ENCODE measurements at places on chromosomes 4 and X.

DNA sequence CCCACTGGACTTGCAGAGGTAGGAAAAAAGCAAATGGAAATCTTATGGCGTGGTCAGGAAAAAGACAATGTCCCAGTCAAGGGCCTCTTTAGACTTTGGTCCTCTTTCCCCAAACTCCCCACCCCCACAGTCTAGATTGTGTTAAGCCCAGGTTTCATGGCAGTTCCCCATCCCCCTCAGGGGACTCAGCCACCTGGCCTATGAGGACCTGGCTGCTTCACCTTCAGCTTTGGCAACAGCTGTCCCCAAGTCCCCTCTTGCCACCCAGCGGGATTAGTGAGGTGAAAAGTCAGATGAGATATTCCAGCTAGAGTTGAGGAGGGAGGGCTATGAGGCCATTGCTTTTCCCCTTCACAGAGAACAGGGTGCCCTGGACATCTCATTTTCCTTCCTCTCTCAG lies 457 bp downstream of the RIPPLY1 start:
- no peak for DNase-seq

GRCh38 chr4:133320576-133321170 lies 171.6 kb downstream of the PCDH10 start:
- DNase-seq = no peak

GRCh38 chrX:57211906-57212305 lies 74.6 kb upstream of the FAAH2 start:
- DNase-seq = no peak

GRCh38 chr4:184103527-184104264 lies 114.0 kb downstream of the ENPP6 start:
- DNase-seq = no peak

DNA sequence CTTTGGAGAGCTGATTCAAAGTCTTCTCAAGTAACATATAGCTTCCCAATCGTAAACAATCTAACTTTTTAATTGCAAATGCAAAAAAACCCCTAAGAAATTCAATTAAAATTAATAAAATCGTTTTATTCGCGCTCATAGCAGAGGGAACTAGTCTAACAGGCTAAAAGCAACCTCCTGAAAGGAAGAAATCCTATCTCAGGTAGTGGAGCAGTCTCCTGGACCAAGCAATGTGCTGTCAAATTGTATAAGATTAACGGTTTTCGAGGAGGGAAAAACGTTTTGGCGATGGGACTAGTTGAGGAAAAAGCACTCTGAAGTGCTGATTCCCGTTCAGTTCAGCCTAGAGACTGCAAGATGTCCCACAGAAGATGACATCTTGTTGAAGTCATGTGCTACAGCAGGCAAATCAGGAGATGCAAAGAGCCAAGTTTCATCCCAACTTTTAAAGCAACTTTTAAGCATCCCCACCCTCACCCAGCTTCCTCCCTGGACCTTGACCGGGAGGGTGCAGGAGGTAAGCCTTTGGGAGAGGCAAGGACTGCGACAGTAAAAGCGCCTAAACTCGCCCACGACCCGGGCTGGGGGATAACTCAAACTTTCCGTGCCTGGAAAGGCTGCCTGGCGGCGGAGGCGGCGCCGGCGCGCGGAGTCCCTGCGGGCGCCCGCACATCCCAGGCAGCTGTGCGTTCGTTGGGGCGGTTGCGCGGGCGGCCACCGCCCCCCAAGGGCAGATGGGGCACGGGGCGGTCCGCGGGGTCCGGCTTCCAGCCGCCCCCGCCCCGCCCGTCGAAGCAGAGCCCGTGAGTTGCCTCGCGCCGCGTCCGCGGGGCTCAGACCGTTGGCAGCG lies 784 bp downstream of the MAP7D3 start:
- peak; percentile 28 for DNase-seq

DNA sequence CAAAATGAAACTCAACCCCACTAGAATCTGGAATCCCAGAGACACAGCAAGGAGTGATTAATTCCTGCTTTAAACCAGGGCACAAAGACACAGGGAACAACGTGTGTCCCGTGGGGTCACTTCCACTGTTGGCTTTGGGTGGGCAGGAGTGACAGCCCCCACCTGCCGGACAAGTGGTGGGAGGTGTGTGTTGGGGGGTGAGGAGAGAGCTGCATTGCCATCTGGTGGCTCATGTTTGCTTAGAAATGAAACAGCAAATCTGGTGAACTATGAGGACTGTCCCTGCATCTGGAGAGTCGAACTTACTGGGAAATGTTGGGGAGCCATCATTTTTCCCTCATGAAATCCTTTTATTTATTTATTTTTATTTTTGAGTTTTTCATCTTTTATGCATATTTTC lies 75.9 kb upstream of the AFAP1 start:
- no peak for DNase-seq

DNA sequence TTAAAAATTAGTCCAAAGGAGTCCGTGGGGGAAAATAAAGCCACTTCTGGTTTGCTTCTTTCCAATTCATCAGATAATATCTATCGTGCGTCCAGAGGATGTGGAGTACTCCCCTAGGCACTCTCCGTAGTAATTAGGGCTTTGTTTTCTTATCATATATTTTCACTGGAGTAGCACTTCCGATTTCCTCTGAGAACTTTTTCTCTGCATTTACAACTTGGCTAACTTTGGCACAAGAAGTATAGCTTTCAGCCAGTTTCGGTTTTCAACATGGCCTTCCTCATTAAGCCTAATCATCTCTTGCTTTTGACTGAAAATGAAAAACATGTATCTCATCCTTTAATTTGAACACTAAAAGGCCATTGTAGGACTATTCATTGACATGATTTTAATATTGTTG lies 80.5 kb downstream of the CASP3 start:
- DNase-seq = no peak

- DNase-seq = no peak
These were observed 93.3 kb upstream of the ARSJ start for GRCh38 chr4:114072781-114073180.
